Stimulated activated CD4-positive, alpha-beta T cell treated with anti-CD3 and anti-CD28 coated beads, Interleukin-4, amount 100 ng/mL, for 24 hours (primary cell): ENCODE measurements at places on chromosomes 12 and 14.
A peak's percentile ranks its signal among the peaks of the same experiment; 100 is the strongest.

DNA sequence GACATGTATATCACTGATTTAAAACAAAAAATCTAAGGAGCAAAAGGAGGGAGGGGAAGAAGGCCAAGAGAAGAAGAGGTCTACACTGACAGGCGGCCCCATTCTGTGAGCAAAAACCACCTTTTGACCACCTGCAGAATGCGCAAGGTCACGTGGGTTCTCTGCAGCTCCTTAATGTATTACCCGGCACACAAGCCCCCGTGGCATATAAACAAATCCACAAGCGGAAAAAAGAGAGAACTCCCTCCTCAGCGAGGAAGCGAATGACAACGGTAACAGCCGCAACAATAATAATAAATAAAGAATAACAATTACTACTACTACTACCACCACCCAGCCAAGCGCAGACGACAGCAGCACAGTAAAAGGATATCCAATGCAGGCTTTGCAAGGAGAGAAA, 1.3 kb downstream of the KSR2 start:
- no peak for DNase-seq

- DNase-seq = no peak
Measured at GRCh38 chr12:104371043-104371870, 67.7 kb downstream of the EID3 start.

GRCh38 chr14:64266239-64266638, 27.9 kb downstream of the ESR2 start:
- no peak for DNase-seq

DNA sequence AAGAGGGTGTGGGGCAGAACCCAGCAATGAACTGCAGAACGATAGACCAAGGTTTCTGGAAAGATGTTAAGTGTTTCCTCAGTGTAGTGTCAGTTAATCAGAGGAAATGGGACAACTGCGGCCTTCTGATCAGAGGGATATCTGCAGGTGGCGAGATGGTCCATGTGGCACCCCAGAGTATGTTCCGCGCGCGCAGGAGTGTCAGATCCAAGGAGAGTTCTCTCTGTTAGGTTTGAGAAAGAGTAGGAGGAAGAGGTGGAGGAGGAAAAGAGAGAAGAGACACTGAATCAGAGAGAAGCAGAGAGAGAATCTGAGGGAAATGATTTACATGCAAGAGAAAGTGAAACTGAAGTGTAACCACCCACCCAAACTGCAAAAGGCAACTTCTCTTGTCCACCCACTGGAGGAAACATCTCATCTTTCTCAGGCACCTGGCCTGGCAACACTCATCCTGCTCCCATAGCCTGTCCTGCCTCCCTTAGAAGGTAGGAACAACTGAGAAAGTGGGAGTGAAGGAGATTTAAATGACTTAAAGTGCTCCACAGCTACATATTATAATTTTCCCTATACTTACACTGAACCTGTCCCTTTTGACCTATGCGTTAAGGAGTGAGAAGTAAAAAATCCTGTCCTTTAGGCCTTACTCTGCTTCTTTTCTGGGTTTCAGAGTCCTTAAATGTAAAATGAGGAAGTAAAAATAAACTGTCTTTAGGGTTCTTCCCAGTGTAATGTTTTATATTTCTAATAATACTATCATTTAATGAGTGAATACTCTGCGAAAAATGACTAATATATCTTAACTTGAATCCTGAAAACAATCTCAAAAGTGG, 6.8 kb upstream of the TESPA1 start:
- DNase-seq = peak; percentile 63
